Stimulated activated CD8-positive, alpha-beta memory T cell treated with anti-CD3 and anti-CD28 coated beads, Interleukin-12 subunit alpha, Interleukin-12 subunit beta, amount 100 ng/mL, for 4 hours (primary cell): ENCODE measurements at places on chromosomes 12 and 14.

DNA sequence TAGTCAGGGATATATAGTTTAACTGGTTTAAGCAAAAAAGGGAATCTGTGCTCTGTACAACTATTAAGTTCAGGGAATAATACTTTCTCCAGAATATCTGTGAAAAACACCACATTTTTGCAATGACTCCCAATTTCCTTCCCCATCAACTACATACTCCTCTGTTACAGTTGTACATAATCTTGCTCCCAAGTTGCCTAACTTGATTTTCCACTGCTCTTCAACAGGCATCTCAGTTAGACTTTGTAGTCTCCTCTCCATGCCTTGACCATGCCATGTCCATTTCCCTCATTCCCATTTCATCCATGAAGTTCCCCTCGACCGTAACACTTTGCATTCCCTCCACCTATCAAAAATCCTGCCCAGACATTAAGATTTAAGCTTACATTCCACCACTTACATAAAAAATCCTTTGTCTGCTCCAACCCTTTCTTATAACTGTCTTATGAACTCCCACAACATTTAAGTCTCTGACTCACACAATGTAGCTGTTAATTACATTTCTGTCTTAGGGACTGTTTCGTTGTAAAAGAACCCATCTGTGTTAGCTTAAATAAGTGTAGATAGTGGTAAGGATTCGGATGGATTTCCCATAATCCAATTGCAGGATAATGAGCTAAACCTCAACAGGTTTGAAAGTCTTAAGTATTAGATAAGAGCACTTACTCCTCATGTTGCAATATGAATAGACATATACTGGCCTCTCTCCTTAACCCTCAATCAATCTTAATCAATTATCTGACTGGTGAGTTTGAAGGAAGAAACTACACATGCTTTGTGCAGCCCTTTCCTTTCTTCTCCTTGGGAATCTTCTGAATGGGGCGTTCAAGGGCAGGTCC lies 156.5 kb downstream of the PAWR start:
- no peak for DNase-seq

DNA sequence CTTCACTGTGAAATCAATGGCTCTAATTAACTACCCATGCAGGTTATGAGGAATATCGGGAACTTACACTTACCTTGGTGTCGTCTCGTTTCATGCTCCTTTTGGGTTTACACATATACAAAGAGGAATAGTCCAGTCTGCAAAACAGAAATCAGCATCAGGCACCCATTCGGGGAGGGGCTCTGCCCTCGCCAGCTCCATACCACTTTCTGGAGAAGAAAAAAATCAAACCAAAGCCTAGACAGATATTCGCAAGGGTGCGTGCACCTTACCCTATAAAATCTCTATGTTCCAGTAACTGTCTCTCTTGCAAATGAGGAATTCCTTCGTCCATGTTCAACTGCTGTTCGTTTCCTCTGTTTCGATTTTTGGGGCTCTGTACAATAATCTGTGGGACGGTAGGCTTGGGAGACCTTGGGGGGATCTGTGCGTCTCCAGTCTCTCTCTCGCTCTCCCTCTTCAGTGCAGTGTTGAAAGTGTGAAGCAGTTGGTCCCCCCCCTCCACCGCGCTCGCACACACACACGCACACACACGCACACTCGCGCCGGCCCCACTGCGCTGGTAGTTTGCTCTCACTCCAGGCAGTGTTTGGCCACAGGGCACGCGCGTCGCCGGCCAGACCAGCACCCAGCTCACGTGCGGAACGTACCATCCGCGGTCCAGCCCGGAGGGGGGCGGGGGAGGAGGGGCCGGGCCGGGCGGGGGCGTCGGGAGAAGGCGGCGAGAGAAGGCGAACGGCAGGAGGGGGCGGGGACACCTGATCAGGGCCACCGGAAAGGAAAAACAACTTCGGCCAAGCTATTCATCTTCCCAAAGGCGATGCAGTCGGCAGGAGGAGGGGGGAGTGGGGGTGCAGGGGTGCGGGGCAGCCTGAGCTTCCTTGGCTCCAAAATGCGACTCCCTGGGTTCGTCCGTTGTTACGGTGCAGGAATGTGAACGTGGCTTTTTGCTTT lies at the start of gene BHLHE41:
TSS of gene BHLHE41 (minus strand) at position 592 of the 954 bp plus-strand sequence. CDS start at position 334, 258 bp downstream.
- DNase-seq: no peak

GRCh38 chr12:1948883-1949282 lies 30.4 kb upstream of the CACNA2D4 start:
- DNase-seq: no peak

DNA sequence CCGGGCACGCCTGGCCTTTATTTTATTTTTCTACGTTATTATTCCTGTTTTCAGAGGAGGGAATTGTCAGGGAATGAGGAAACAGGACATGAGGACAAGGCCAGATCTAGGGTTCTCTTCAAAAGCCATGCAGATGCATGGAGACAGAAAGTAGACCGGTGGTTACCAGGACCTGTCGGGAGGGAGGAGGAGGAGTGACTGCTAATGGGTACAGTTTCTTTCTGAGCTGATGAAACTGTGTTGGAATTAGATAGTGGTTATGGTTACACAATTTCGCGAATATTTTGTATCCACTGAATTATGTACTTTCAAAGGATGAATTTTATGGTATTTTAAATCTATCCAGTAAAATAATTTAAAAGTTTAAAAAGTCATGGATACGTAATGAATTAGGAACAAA lies 11.3 kb downstream of the ZNF839 start:
- DNase-seq: no peak

- no peak for DNase-seq
Measured at GRCh38 chr12:108712165-108712924, 19.0 kb downstream of the CORO1C start.
